ENCODE measurements at places on chromosomes 16 and 17.

- no peak for DNase-seq
Observed at GRCh38 chr17:72642720-72643119, 449.8 kb downstream of the SLC39A11 start.

DNA sequence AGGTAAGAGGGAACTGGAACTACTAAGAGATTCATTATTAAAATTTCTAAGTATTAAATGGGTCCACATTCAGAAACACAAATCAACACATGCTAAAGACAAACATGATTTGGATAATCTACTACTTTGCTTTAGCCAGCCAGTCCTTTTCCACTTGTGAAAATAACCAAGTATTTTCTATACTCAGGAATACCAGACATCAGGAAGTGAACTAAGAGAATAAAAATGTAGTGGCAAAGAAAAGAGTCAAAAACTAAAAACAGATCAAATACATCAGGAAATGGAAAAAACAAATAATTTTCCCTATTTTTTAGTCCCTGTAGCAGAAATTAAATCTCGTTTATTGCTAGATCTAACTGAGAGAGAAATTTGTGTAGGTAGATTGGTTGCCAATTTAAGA, 78.0 kb downstream of the MYO1D start:
- no peak for DNase-seq

GRCh38 chr16:8753416-8754054, 43.9 kb downstream of the TMEM186 start:
- DNase-seq = no peak

DNA sequence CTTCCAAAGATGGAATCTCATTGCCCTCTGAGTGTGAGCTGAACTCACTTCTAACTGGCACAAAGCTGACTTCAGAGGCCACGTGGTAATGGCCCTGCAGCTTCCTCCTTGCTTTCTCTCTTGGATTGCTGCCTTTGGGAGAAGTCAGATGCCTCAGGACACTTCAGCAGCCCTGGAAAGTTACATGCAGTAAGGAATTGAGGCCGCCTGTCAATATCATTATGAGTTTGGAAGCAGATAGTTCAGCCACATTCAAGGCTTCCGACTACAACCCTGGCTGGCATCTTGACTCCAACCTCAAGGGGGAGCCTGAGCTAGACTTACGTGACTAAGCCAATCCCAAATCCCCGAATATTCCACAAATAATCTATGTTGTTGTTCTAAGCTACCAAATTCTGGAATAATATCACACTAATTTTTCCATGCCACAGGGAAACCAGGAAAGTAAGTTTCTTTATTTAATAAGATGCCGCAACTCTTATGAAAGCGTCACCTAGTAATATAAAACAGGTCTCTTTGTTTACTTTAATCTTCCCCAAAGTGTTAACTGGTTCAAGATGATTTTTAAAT, 13.6 kb downstream of the CEP20 start:
- DNase-seq = no peak

DNA sequence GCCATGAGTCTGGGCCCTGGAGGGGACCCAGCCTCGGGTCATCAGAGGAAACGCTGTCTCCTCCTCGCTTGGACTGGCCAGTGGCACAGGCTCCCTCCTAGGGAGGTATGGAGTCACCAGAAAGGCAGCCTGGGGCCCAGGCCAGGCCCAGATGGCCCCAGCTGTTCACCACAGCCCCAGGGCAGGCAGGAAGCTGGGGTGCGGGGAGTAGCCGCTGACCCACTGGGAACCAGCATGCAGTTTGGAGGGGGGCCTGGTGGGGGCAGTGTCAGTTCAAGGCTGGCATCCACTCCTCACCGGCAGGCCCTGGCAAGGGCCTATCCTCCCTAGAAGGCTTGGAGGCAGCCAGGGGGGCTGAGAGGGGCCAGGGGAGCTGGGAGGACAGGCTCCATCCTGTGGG, 48.8 kb downstream of the SDK2 start:
- no peak for DNase-seq
